ENCODE measurements at places on chromosomes 7 and 10. TPM values are rescaled to one million over a fixed set of nuclear protein-coding genes. Genes with fewer than 3 reads are reported as not detected.

CTAGE4 gene
- 6.2 TPM for total RNA-seq

MOGAT3 gene
- total RNA-seq, result 0.15 TPM

BCAP29 gene
- total RNA-seq, result 30.6 TPM

PPA1 gene
- total RNA-seq, result 117 TPM

STOX1 gene
- 5.8 TPM for total RNA-seq

NOM1 gene
- total RNA-seq, result 30.4 TPM
